ENCODE measurements at places on chromosomes 5 and 9.

DNA sequence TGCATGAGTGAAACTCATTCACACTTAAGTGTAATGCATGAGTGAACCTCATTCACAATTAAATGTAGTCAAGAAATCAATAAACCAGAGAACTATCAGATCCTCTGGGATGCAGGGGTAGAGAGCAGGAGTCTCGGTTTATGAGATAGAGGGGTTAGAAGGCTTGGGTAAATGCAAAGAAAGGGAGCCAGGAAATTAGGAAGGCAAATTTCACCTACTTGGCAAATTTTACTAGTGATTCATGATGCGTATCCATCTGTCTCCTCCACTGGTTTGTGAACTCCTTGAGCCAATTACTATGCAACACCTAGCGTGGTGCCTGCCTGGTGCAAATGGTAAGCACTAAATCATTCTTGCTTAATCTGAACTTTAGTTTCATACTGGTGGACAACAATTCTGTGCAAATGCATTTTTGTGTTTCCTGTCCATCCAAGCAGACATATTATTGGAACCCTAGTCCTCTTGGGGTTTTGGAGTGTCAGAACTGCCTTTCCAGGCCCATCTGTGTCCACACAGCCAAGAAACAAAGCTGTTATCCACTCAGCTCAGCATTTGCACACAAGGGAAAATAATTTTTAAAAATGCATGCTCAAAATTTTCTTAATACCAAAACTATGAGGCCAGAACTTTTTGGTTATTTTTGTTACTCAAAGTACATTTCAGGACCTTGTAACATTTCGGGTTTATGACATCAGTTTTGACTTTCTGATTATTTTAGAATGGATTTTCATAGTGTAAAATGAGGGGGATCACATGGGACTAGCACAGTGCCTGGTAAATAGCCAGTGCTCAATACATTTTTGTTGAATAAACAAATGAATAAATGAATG, 5.2 kb downstream of the HAPLN1 start:
- no peak for DNase-seq

DNA sequence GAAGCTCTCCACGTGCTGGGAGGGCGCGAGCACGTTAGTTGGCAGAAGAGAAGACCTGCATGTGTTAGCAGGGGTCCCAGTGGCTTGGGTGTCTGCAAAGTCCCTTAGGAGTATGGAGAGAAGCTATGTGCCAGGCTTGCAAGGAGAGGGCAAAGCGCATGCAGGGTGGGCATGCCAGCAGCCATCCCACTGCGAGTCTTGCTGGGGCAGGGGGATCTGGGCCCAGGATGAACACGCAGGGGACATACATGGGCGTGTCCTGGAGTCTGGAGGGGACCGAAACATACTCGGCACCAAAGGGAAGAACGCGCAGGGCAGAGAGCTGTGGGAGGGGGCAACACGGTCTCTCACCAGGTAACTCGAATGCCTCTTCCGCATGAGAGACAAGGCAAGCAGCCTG, 43.6 kb upstream of the IPPK start:
- DNase-seq, result no peak

DNA sequence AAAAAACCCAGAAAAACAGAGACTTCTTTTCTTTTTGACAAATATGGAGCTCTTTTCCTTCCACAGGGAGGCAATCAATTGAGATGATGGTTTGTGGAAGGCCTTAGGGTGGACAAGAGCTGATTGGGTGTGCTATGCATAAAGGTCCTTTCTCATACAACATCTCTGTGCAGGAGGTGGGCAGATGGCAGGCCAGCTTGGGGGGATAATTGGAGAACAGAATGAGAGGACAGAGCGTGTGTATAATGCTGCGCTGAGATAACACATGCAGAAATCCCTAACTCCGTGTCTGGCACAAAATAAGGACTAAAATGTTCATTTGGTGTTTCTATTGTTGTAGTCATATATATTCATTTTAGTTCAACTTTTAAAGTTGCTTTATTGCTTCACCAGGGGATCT, 159.0 kb upstream of the MEF2C start:
- DNase-seq, result no peak

DNA sequence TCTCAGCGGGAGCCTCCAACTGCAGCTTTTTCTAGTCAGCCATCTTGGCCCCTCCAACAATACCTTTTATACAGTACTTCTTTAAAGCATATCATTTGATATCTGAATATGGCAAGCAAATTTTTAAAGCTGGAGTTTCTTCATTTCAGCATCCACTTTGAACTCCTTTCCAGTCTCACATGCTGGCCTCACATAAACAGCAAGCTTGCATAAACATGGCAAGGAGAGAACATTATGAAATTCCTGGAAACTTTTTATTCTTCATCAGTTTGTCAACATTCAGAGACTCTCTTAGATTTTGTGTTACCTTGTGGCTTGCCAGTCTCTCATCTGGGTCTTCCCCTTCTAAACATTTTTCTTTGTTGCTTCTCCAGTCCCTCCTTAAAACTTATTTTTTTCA, 745.3 kb downstream of the NR2F1-AS1 start:
- DNase-seq, result no peak

GRCh38 chr9:118455788-118456187, 751.6 kb downstream of the TLR4 start:
- DNase-seq, result no peak

DNA sequence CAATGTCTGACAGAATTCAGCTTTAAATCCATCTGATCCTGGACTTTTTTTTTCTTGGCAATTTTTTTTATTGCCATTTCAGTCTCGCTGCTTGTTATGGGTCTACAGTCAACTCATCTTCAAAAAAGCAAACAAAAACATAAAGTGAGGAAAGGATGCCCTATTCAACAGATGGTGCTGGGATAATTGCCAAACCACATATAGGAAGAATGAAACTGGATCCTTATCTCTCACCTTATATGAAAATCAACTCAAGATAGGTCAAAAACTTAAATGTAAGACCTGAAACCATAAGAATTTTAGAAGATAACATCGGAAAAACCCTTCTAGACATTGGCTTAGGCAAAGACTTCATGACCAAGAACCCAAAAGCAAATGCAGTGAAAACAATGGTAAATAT, 389.1 kb upstream of the ST8SIA4 start:
- no peak for DNase-seq

- DNase-seq, result peak; percentile 17
Observed at GRCh38 chr9:132694144-132694543, 23.9 kb downstream of the GTF3C4 start.

- no peak for DNase-seq
Observed at GRCh38 chr9:89992326-89993198, 387.8 kb downstream of the GADD45G start.

DNA sequence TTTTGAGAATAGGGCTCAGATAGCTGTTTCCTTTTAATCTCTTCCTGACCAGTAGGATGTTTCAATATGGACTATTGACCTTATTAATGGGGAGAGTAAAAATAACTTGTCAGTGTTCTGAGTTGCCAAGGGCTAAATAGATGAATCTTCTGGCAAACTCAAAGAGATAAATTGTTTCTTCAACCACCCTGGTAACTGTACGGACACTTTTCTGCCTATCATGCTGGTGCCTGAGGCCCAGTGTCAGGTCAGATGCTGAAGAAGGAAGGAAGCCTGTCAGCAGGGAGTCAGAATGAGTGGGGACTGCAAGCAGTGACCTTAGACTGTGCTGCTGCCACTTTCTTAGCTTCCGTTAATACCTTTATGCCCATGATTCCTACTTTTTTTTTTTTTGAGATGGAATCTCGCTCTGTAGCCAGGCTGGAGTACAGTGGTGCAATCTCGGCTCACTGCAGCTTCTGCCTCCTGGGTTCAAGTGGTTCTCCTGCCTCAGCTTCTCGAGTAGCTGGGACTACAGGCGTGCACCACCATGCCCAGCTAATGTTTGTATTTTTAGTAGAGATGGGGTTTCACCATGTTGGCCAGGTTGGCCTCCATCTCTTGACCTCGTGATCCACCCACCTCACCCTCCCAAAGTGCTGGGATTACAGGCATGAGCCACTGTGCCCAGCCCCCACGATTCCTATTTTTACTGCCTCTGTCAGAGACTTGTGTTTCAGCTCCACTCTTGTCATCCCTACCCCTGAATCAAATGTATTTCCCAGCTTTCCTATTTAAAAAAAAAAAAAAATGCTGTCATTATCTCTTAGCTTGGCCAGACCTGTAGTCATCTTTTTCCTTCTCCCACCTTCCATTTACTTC, 33.7 kb downstream of the TGFBR1 start:
- no peak for DNase-seq

DNA sequence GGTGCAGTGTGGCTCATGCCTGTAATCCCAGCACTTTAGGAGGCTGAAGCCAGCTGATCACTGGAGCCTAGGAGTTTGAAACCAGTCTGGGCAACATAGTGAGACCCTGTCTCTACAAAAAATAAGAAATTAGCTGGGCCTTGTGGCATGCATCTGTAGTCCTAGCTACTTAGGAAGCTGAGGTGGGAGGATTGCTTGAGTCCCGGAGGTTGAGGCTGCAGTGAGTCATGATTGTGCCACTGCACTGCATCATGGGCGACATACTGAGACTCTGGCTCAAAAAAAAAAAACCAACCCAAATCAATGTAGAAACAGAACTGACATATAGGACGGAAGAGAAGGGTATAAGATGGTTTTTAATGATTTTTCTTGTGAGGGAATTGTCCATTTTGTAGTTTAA, 27.7 kb downstream of the G3BP1 start:
- DNase-seq, result no peak

DNA sequence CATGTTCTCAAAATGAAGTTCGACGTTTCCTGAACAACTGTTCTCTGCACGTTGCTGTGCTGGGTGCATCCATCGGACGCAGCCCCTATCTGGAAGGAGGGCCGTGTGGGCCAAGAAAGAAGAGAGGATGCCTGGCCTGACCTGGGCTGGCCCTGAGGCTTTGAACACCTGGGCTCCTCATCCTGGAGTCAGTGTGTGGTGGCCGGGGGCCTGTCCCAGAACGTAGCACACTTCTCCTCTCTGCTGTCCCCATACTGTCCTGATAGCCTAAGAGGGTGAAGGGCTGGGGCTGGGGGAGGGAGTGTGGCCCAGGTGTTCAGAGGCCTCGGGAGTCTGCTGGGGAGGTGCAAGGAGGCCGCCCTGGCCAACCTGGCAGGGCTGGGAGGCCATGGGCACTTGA, 21.5 kb downstream of the COL5A1 start:
- no peak for DNase-seq

- DNase-seq, result no peak
Observed at GRCh38 chr5:107796797-107797196, 126.1 kb upstream of the EFNA5 start.

- DNase-seq, result no peak
Observed at GRCh38 chr5:179337796-179338676, 7.2 kb downstream of the ADAMTS2 start.

DNA sequence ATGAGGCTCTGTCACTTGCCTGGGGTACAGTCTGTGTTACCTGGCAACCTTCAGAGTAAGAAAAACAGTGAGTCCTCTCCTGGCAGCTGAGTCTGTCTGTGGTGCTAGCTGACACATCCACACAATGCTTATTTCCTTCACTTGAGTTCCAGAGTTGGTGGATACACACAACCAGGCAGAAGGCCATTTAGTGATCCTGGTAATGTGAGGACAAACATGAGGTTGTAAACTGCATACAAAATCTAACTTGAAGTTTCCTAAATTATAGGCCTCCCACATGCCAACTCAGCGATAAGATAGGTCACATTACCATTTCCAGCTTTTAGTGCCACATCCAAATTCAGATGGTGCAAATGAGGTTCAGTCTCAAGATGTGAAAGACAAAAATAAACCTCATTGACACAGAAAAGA, 125.5 kb downstream of the DCP2 start:
- DNase-seq, result no peak

DNA sequence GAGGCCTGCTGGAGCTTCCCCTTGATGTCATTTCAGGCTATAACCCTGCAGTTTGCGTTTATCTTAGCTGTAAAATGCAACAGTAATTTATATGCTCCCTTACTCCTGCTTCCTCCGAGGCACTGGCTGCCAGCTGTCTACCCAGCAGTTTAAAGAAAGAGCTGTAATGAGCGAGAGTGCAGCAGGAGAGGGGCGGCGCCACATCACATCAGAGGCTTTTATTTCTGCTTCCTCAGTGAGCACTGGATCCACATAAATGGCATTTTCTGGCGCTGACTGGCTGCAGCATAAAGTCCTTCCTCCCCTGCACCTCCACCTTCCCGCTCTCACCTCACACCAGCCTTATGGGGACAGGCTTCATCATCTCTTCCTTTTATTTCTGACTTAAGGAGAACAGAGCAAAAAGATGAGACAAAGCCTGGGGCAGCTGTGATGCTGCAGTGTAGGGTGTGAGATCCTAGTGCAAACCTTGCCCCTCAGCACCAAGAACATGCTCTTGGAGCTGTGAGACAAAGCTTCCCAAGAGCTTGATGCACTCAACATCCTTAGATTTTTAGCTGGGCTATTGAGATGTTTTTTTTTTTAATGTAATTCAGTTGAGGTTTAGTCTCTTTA, 829.6 kb upstream of the ZNF608 start:
- DNase-seq, result no peak

DNA sequence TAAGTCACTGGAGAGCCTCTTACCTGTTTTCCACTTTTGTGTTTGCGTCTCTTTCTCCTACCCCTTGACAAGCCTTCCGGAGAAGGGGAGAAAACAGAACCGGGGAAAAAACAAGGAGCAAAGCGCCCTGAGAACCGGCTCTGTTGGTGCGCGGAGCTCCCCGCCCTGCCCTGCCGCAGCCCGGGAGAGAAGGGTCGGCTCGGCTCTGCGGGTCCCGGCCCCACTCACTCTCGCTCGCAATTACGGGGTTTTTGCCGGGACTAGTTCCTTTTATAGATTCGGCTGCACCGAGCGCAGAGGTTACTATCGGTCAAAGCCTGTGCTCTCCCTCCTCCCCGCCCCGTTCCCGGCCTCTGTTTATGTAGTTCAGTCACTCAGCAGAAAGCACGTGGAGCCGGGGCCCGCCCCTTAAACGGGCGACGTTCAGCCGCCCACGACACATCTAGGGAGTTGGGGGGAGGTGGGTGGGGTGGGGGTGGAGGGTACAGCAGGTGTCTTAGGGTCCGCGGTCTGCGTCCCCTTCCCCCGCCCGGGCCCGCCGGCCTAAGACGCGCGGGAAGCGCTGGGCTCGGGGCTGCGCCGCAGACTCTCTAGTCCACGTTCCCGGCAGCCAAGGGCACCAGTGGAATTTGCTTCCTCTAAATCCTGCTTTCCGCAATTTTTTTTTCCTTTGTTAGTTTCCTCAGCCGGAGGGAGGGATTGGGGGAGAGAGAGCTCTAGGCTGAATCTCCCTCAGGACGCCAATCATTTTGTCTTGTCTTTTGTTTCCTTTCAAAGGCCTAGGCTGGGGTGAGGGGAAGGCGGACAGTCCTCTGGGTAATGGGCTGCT, at the start of gene ABCA1:
ABCA1 (minus strand) TSS at position 244 of the 829 bp plus-strand sequence. CDS start 24,476 bp downstream, outside the sequence.
- DNase-seq, result peak; percentile 27

GRCh38 chr9:7542126-7542525, 257.5 kb downstream of the DMAC1 start:
- DNase-seq, result no peak

DNA sequence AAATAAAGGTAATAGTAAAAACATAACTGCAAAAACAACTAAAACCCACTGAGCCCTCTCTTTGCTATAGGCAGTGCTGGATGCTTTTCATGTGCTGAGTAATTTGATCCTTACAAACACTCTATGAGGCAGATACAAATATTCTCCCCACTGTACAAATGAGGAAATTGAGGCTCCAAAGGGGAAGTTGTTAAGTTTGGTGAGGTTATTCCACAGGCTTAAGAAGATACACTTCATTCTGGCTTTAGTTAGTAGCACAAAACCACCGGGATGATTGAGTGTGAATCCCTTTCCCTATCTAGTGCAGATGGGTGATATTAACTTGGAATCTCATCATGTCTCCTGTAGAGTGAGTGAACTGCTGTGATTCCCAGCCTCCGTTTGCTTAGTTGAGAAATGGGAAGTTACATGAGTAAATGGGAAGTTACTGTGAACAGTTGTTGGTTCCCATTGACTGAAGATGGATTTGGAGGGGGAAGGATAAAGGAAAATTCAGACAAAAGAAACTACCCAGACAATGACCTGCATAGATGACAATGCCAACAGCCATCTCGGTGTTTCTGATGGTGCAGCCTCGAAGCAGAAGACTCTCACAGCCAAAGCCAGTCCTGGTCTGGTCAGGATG, 208.3 kb downstream of the ATP10B start:
- DNase-seq, result no peak

All from hematopoietic multipotent progenitor cell treated with erythropoietin and hydrocortisone succinate and interleukin-3 and kit ligand, for 17 days (in vitro differentiated cells).